GM04503 (cell line): ENCODE measurements at places on chromosomes 1 and 21.

DNA sequence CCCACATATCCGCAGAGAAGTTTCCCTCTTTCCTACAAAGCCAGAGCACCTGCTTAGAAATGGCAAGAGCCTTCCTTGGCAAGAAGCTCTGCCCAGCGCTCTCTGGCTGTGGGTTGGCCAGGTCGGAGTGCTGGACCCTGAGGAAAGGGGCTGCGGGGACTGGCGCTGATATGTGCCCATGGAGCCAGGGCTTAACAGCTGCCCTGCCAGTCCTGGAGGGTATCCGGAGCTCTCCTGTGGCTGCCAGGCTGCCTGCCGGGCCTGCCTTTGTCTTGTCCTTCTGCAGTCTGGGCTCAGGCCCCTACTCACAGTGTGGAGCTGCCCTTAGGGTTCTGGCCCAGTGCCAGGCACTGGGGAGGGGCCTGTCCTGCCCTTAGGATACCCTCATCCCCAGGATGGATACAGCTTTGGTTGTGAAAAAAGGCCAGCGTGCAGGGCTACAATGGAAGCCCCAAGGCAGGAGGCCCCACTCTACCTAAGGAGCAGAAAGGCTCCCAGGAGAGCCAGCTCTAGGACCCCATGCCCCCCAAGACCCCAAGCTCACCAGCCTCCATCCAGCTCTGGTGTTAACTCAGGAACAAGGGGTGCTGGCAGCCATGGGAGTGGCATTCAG lies 43.4 kb downstream of the KIAA1614 start:
- DNase-seq: no peak

GRCh38 chr1:111463029-111463683 lies 10.6 kb upstream of the C1orf162 start:
- DNase-seq: peak; percentile 17

- no peak for DNase-seq
These were observed 4.9 kb downstream of the RNF207 start for GRCh38 chr1:6210591-6211355.

GRCh38 chr1:156945881-156946661 lies 25.6 kb downstream of the LRRC71 start:
- no peak for DNase-seq

DNA sequence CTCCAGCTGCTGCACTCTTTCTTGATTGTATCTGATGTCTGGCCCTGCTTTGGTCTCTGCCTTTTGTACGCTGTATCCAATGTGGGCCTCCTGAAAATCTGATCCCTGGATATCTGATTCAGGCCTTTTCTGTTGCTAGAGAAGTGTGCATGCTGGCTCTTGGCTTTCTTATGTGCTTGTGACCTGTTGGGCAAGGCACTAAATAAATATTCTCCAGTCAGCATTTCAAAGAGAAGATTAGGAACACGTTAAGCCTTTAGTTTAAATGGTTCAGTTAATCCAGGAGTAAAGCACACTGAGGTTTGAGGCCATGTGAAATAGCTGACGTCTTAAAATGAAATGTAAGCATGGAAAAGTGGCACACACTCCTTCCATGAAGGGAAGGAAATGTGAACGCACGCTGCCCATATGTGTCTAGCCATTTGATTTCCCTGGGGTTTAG lies 9.3 kb upstream of the F3 start:
- DNase-seq: no peak

DNA sequence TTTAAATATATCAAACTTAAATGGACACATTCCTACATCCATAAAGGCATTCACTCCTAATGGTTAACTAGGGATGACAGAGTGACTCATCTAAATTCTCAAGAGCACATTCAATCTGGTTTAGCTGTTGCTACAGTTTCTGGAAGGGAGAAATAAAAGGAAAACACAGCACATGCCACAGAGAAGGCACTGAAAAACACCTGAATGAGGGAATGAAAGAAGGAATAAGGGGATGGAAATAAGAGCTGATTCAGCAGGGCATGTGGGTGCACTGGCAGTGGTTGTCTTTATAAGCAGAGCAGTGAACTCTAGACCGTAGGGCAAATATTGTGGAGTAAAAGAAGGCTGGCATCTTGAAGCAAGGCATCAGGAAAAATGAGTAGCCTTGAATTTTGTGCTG lies 79.3 kb downstream of the LHX4 start:
- DNase-seq: peak; percentile 35

GRCh38 chr1:59653968-59654367 lies 160.8 kb upstream of the HOOK1 start:
- no peak for DNase-seq

DNA sequence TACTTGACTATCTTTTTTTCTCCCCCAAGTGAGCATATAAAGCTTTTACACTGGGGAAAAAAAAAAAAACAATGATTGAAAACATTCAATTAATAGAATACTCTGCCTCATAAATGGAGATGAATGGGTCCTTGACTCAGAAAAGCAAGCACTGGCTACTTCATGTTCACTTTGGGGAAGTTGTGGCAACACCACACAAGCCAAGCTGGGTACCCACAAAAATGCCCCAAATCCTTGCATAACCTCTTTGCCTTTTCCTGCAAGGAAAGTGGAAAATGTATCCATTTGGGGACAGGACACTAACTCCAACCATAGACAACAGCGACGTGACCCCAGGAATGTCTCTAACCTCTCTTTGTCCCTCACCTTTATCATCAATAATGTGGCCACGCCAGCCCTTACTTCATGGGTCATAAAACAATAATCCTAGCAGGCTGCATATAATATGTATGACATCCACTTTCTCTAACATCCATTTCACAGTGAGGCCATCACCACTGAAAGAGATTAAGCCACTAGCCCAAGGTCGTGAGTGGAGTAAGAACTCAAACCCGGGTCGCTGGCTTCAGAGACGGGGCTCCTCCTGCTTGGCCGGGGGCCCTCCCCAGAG lies 2.3 kb downstream of the ECE1 start:
- no peak for DNase-seq
